NCI-H748 treated with DMSO at 0.1 percent for 48 hours (cell line): ENCODE measurements at places on chromosomes 2 and 18.

GRCh38 chr2:53631313-53632125, 136.1 kb upstream of the CHAC2 start:
- no peak for DNase-seq

GRCh38 chr2:59694176-59694575, 859.3 kb downstream of the BCL11A start:
- no peak for DNase-seq

GRCh38 chr2:196544906-196545433, 94.5 kb upstream of the CCDC150 start:
- no peak for DNase-seq

DNA sequence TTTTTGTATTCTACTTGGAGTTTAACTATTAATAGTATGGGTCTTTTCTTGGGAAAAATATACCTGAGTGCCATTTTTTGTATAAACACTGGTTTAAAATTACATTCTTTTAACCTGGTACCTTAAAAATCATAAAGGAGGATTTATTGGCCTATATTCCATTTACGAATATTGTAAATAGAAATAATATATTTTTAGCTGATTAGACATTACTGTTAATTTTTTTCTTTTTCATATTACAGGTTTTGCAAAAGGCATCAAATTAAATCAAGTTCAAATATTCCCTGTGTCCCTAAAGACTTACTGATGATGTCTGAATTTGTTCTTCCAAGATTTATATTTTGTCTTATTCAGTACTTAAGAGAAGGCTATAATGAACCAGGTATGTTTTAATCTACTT, 44.7 kb downstream of the UBR3 start:
- DNase-seq, result no peak

GRCh38 chr2:115083225-115083624, 640.8 kb downstream of the DPP10 start:
- DNase-seq, result no peak

GRCh38 chr2:239234191-239235175, 166.3 kb downstream of the HDAC4 start:
- DNase-seq, result no peak

DNA sequence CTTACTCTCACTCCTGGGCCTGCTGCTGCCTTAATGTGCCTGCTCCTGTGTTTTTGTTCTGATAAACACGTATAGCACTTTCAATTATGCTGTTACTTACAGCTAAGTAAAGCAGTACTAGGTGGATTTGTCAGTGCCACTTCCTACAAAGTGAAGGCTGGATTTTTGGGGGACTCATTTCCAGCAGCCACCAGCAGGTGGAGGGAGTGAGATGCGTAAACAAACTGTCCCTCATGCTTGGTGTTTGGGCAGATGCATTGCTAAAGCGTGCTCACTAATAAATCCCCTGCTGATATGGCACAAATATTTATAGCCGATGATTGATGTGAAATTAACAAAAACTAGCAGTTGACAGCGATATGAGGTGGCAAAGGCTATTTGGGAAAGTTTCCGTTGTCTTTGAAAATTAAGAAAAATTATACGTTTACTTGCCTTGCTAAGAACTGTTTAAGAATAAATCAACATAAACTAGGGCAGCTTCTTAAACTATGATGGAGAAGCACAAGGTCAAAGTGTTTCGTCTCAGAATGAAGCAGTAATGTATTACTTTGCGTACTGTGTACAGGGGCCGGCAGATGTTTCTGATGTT, 101.7 kb downstream of the AGAP1 start:
- peak; percentile 48 for DNase-seq

GRCh38 chr18:33716061-33716683, 138.2 kb downstream of the ASXL3 start:
- no peak for DNase-seq

GRCh38 chr2:198702796-198703195, 754.9 kb downstream of the SATB2 start:
- DNase-seq, result no peak

- no peak for DNase-seq
Observed at GRCh38 chr2:203783496-203784203, 77.2 kb downstream of the CD28 start.

DNA sequence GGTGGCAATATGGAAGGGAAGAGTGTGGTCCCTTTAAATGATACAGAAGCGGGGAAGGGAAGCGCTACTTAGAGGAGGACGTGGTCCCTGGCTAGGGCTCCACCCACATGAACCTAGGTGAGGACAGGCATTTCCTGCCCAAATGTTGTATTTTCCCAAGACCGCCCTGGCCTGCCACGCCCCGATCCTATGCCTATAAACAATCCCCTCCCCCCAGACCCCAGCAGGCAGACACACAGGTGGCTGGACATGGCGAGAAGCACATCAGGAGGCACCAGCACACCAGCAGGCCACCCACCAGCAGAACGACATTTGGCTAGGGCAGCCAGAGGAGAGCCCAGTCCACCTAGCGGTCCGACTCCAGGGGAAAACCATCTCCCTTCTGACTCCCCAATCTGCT, 47.2 kb downstream of the METTL8 start:
- DNase-seq, result no peak

DNA sequence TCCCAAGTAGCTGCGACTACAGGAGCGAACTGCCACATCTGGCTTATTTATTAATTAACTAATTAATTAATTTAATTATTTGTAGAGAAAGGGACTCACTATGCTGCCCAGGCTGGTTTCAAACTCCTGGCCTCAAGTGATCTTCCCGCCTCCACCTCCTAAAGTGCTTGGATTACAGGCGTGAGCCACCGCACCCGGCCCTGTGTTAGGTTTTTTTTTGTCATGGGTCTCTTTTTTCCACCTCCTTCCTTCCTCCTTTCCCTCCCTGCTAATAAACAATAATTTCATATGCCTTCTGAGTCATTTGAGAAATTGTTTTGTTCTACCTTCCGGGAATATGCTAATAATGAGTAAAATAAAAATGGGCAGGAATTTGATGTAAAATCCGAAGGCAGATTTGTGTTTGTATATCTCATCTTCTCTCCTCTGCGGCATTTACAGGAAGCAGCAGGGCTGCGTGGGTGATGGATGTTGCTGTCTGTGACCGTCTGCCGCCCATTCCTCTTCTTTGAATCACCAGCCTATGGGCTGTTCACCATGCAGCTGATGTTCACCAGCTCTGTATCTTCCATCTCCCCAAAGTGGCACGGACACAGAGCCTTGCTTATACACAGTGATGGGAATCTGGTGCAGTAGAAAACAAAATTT, 89.9 kb downstream of the ACSL3 start:
- DNase-seq, result no peak

DNA sequence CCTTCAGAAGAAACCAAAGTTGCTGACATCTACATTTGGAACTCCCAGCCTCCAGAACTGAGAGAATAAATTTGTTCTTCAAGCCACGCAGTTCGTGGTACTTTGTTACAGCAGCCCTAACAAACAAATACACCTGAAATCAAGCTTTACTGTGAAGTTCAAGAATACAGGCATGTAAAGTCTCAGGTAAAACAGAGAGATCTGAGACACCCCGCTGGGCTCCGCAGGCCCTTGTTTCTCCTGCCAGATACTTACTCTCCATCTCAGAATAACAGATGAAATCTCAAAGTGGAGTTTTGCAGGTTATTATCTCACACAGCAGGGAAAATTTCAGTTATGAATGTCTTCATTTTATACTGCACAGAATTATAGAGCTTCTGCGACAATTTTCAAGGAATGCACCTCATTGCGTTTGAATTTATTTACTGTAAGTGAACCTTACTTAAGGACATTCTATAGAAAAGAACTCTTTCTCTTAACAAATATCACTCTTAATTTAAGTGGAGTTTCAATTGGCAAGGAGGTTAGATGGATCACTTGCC, 492.4 kb upstream of the LRATD1 start:
- no peak for DNase-seq

GRCh38 chr2:54551123-54551756, 95.1 kb downstream of the SPTBN1 start:
- DNase-seq, result no peak

- DNase-seq, result no peak
Observed at GRCh38 chr2:120739438-120740090, 3.9 kb downstream of the GLI2 start.

DNA sequence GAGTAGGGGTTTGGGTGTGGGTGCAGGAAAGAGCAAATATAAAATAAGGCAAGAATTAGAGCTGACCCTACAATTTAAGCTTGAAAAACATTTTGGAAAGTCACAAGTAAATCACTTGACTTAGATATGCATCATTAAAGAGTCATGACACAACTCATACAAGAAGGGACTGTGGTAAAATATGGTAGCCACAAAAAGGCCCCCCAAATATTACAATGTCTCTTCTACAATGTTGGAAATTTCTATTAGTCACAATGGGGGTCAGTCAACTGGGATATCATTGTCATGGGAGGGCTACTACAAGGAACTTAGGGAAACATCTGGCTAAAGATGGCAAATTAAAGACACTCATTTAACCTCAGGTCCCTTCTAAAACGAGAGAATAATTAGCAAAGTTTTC, 15.7 kb upstream of the SERPINB2 start:
- no peak for DNase-seq

DNA sequence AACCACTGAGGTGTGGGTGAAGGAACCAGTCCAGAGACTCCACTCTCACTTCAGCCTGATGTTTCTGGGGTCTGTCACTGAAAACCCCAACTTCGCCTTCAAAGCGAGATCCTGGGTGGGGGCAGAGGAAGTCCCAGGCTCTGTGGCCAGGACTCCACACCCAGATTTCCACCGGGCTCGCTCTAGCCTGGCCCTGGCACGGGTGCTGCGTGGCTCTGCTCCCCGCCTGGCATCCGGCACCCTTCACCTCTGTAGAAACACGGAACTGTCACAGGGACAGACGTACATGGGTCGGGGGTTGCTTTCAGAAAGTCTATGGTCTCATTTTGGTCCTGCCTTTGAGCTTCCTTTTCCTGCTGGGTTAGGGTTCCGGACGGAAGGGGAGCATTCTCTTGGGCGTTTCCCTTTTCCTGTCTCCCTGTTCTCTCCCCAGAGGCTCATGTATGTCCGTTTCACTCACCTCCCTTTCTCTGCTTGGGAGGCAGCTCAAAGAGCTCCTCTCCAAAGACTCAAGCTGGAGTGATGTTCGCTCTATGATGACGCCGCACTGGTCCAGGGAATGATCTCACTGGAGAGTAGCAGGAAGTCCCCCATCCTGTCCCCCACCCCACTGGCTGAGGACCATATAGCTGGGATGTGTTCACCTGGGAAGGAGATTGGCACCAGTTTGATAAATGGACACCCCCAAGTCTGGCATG, 41.5 kb downstream of the ODC1 start:
- no peak for DNase-seq

- DNase-seq, result no peak
Observed at GRCh38 chr2:48122166-48122565, 215.9 kb upstream of the FBXO11 start.

- no peak for DNase-seq
Observed at GRCh38 chr2:37020887-37021796, 54.8 kb upstream of the STRN start.

DNA sequence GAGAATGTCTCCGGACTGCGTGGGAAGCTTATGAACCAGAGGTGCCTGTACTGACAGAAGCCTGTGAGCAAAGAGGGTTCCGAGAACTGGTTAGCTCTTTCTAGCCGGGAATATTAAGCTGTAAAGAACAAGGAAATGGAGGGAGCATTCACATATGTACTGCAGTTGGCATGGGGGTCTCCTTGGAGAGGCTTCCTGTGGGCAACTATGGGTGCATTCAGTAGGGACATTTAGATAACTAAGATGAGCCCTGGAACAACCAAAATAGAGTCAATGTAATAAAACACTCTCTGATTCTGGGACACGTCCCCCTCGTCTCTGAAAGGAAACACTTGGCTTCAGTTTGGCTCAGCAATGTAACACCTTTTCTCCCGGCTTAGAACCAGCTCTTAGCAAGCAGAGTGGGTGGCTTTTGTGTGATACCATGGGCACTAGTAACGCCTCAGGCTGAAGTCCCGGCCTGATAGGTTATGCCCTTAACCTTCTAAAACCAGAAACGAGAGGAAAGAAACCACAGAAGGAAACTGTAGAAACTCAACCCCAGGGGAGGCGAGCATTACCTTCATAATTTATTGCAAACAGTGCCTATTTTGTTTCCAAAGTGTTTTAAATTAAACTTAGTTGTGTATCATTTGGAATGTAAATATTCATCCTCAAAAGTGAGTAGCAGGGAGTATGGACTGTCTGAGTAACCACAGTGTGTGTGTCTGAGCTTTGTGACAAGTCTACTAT, 48.8 kb upstream of the LPIN2 start:
- no peak for DNase-seq

GRCh38 chr18:28176948-28177827, at the start of gene CDH2:
Gene CDH2, minus strand, starts transcription at chr18:28177130. Its CDS starts 108 bp downstream, at chr18:28177022.
- DNase-seq, result peak; percentile 77

DNA sequence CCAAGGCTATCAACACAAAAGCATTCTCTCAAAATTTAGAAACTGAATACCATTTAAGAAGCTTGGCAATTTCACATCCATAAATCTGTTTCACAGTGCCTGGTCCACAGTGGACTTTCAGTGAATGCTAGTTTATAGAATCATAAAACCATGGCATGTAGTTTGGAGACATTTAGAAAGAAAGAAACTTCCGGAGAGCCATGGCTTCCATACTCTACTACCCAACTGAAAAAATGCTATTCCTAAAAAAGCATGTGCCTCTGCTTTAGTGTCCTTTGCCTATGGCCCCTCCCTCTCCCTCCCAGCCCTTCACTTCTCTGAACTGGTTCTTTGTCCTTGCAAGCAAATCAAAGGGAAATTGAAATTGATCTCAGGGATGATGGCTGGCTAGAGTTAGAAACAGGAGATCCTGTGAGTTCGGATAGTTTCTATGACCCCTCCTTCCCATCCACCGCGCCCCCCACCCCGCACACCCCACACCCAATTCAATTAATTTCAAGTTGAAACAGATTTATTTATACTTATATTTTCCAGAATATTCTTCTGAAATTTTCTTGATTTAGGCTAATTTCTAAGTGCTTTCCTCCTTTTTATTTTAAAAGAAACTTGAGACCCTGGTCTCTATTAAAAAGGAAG, 248.3 kb downstream of the TRIB2 start:
- DNase-seq, result no peak

DNA sequence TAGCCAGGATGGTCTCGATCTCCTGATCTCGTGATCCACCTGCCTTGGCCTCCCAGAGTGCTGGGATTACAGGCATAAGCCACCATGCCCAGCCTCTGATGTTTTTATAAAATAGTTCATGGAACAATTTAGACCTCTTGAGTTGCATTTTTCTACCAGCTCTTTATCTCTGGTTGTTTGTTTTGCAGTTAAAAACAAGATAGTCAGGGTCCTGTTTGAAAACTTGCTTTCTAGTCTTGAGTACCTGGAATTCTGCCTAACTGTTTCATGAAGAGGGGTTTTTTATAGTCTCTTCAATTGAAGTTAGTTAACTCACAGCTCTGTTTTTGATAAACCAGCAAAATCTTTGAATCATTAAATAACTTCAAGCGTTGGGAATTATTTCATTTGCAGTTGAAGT, 244.8 kb downstream of the PARD3B start:
- DNase-seq, result no peak
